Activated CD4-positive, alpha-beta T cell treated with anti-CD3 and anti-CD28 coated beads for 4 hours (primary cell): ENCODE measurements at places on chromosomes 6 and 20.

DNA sequence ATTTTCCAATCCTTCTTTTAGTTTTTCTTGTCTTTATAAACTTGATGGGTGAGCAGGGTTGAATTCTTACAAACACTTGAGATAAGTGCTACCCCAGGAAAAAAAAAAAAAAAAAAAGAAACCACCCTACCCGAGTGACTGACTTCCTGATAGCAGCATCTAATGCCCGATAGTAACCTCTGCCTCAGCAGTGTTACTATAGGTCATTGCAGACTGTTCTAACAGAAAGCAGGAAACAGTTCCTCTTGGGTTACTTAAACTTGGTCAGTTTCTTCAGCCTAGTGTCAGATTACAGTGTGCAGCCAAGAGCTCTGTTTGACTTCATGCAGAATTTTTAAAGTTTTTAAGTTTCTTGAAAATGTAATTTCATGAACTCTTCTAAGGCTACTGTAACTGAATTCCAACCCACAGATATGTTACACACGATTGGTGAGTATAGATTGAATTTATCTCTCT is 2.1 kb downstream of the MYLIP start:
- DNase-seq, result peak; percentile 21

DNA sequence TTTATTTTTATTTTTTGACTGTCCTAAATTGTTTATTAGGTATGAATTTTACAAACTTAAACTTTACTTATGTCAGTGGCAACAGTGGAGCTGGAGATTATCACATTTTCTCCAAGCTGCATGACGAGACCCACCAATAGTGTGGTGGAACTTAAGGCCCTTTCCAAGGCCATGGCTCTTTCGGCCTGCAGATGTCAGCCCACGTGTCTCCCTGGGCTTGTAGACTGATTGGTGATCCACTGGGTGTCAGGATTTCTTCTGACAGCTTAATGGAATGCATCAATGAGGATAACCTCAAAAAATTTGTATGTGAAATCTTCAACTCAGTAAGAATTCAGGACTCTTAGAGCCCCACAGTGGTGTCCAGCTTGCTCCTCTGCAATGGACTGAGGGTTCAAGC is 32.3 kb upstream of the OVOL2 start:
- no peak for DNase-seq

DNA sequence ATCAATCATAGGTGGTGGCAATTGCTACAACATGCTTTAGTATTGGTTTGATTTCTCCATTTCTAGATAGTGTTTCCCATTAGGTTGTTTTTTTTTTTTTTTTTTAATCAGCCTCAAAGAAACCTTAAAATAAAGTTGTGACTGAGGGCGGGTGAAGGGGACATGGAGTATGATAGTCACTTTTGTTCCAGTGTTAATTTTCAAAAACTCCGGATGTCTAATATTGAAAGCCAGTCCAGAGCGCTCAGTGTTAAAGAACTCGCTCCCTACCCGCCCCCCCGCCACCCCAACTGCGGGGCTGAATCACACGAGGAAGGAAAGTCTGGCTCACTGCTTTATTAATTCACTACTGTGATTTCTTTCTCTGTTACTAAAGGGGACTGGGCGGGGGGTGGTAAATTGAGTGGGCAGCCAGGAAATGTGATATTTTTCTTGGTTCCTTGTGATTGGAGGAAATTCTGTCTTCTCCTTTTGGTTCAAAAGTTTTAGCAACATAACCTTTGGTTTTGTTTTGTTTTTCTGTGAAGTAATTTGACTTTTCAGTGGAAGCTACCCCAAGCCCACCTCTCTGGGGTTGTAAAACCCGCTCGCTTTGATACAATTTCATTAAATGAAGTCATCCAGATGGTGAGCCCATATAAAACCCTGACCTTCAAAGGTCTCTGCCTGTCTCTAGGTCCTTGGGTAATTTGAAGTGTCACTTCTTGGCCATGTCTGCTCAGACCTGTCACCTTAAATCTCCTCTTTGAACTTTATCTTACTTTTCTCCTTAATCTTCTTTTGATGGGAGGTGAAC is 38.0 kb downstream of the TNFAIP3 start:
- DNase-seq, result peak; percentile 86

DNA sequence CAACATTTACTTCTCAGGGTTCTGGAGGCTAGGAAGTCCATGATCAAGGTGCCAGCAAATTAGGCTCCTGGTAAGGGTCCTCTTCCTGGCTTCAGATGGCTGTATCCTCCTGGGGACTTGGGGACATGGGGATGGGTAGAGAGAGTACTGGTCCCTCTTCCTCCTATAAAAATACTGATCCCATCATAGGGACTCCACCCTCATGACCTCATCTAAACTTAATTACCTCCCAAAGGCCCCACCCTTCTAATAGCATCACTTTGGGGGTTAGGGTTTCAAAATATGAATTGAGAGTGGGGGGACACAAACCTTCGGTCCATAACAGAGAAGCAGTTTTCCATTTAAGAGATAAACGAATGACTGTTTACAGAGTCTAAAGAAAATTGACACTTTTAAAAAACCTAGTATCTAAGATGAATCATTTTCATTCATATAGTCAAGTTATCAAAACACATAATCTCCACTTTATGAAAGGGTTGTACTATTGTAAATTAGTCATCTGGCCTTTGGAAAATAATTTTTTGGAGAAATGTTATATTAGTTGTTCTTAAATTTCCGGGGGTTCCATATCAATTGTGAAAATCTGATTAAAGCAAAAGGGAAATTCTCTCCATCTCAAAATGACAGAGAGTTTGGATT is 33.5 kb downstream of the ELOVL5 start:
- DNase-seq, result no peak

- DNase-seq, result peak; percentile 11
Observed at GRCh38 chr20:44683263-44684046, 31.7 kb upstream of the CCN5 start.

- DNase-seq, result no peak
Observed at GRCh38 chr6:145534989-145535388, 200.3 kb downstream of the EPM2A start.

- no peak for DNase-seq
Observed at GRCh38 chr6:45115696-45116095, 212.4 kb upstream of the RUNX2 start.

DNA sequence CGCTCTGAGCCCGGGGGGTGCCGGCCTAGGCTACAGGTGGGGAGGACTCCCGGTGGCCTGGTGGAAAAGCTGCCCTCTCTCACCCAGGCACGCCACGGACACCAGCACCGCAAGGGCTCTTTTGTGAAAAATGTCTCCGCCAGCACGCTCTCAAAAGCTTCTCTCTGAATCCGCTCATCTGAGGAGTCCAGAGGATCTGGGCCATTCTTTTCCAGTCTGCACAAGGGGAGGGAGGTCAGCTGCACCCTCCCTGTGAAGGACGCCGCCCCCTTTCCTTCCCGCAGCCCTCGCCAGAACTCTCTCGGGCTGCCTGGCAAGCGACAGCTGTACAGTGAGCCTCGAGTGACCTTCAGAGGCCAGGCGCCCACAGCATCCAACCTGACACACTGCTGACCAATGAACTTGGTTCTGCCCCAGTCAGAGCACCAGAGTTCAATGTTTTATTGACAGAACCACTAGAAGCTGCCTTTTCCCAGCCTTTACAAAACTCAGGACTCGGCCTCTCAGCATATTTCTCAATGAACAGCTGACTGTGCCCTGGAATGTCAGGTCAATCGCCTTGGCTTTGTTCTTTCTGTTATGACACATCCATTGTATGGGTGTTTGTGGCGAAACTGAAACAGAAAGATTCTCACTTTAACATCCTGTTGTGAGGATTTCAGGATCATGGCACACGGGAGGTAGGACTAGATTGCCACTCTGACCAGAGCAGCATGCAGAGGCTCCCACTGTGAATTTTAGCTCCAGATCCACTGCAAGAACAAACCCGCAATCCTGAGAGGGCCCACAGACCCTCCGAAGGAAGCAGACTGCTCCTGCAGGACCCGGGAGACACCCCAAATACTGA is 26.7 kb downstream of the SERPINB9 start:
- DNase-seq, result no peak

- DNase-seq, result no peak
Observed at GRCh38 chr20:19827818-19828217, 69.8 kb downstream of the RIN2 start.

GRCh38 chr20:47788741-47789080 is 3.4 kb upstream of the SULF2 start:
- DNase-seq, result no peak

- DNase-seq, result no peak
Observed at GRCh38 chr6:20542927-20543602, 8.8 kb downstream of the CDKAL1 start.

GRCh38 chr6:34094474-34095135 is 51.3 kb downstream of the GRM4 start:
- DNase-seq, result no peak

- DNase-seq, result no peak
Observed at GRCh38 chr6:166815629-166816028, 140.7 kb downstream of the RNASET2 start.

DNA sequence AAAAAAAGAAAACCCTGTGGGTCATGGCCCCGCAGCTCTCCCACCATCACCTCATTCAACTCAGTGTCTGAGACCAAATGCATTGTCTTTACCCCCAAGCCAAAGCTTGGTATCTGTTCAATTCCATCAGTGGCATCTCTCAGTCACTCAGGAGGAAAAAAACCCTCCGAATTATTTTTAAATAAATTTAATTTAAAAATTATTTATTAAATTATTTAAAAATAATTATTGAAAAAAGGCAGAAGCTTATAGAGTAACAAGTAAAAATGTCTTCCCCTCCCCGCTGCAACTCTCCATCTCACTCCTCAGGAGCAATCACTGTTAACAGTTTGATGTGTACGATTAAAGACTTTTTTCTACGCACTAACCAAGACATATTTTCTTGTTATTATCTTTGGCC is 50.7 kb downstream of the PRDM1 start:
- no peak for DNase-seq

DNA sequence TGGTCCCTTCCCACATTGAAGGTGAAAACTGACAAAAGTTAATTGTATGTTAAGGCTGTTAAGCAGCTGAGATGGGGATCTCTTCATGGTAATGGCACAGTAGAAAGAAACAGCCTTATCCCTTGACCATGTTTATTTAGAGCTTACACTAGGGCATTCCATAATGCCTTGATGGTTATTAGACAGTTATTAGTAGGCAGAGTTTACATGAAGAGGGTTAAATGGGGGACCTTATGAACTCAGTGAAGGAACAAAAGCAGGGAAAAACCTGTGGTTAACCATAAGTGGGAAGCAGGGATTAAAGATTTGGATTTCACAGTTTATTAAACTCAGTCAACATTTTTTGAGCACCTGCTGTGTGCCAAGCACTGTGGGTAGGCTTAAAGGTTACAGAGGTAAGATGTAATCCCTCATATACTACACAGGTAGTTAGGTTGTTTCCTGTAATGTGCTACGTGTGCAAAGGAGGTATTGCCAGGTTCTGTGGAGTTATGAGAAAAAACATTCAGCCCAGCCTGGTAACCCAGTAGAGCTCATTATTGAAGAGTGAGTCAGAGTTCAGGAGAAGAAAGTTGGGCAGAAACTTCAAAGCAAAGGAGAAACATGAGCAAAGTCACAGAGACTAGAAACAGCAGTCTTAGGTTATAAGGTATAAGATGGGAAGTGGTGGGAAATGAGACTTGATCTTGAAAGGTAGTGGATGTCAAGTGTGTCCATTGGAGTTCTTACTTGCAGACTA is 32.3 kb upstream of the GNRH2 start:
- no peak for DNase-seq

- no peak for DNase-seq
Observed at GRCh38 chr6:131736003-131736596, 25.3 kb upstream of the CTAGE9 start.

GRCh38 chr6:91659891-91660290 is 1073.0 kb upstream of the MAP3K7 start:
- DNase-seq, result no peak

- no peak for DNase-seq
Observed at GRCh38 chr6:163724196-163724595, 309.7 kb downstream of the QKI start.

GRCh38 chr6:117425431-117426153 is at the start of gene ROS1:
Gene ROS1 (minus strand): TSS chr6:117425942. CDS start chr6:117425656, 286 bp downstream.
- DNase-seq, result no peak

DNA sequence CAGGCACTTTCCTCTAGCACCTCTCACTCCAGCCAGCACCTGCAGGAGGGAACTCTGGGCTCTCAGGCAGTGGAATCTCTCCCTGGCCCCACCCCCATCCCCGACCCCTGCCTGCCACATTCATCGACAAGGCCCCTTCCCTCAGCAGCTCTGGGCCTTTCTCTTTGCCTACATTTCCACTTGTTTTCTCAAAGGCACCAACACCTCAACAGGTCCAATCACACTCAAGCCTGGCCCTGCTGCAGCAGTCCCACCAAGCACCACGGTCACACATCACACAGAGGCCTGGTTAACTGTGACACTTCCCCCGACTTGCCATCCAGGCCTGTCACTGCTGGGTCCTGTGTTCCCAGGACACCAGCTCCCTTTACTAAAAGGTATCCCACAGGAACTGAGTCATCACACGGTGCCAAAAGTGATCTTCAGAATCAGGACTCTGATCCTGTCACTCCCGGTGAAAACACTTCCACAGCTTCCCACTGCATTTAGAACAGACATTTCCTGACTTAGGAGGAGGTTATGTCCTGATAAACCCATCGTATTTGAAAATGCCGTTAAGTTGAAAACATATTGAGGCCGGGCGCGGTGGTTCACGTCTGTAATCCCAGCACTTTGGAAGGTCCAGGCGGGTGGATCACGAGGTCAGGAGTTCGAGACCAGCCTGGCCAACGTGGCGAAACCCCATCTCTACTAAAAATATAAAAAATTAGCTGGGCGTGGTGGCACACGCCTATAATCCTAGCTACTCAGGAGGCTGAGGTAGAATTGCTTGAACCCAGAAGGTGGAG is 54.9 kb downstream of the MYH7B start:
- no peak for DNase-seq

GRCh38 chr20:48433178-48433577 is 394.6 kb downstream of the PREX1 start:
- DNase-seq, result no peak

GRCh38 chr6:166921570-166921969 is 34.8 kb downstream of the RNASET2 start:
- no peak for DNase-seq

DNA sequence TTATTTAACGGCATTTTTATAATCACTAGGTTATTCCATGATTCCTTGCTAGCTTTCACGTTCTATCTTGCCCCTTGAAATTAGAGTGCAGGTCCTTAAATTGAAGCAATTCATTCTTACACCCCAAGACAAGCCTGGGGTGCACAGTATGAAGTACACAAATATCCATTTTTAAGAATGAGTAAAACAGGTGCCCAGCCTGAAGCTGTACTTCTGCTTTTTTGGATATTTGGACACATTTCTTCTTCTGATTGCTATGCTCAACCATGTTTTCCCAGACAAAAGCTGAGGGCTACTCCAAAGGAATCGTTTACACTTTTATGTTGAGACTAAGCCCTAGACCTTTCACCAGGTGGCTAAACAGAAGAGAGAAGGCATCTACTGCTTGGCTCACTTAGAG is 7.9 kb upstream of the TAGAP start:
- no peak for DNase-seq

- DNase-seq, result peak; percentile 82
Observed at GRCh38 chr6:142946924-142947713, 2.1 kb upstream of the HIVEP2 start.

GRCh38 chr6:122408702-122409458 is 9.4 kb downstream of the HSF2 start:
- DNase-seq, result no peak

GRCh38 chr20:44717986-44718385 is 2.8 kb downstream of the CCN5 start:
- no peak for DNase-seq
